ENCODE measurements at places on chromosomes 11 and 22.
A peak's percentile ranks its signal among the peaks of the same experiment; 100 is the strongest.

DNA sequence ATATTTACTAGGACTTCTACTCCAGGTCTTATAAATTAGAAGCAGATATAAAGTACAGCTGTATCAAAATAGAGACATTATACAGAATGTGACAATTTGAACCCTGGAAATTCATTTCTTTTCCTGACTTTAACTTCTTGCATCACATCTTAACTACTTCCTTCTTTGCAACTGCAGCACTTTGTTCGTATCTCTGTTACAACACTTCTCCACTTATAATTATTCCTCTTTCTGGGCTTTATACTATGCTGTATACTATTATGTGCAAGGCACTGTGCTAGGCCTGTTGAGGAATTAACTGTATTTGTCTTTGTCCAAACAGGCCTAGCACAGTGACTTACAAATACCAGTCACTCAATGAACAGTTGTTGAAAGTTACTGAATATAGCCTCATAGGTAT lies 1.8 kb upstream of the SLC36A4 start:
- DNase-seq: no peak

GRCh38 chr11:67256477-67257135 lies 9.7 kb upstream of the GRK2 start:
- DNase-seq: no peak

- no peak for DNase-seq
Observed at GRCh38 chr11:35237351-35237750, 98.4 kb downstream of the CD44 start.

GRCh38 chr11:107996006-107996776 lies 12.5 kb upstream of the CUL5 start:
- no peak for DNase-seq

- DNase-seq: no peak
Observed at GRCh38 chr11:36724742-36725385, 126.8 kb upstream of the RAG2 start.

DNA sequence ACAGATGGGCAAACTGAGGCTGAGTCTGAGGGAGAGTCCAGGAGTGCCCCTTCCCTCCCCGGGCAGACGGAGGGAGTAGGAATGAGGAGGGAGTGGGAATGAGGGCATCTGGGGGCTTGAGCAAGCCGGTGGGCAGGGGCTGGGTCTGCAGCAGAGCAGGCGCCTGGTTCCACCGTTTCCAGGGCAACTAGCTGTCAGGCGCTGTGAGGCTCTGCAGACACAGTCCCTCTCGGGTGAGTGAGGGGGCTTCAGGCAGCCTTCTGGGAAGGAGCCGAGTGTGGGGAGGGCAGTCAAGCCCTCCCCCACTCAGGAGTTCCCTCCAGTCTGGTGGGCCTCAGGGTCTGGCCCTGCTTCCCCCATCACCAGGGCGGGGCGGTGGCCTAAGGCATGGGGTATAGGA lies 19.0 kb downstream of the TMEM258 start:
- no peak for DNase-seq

DNA sequence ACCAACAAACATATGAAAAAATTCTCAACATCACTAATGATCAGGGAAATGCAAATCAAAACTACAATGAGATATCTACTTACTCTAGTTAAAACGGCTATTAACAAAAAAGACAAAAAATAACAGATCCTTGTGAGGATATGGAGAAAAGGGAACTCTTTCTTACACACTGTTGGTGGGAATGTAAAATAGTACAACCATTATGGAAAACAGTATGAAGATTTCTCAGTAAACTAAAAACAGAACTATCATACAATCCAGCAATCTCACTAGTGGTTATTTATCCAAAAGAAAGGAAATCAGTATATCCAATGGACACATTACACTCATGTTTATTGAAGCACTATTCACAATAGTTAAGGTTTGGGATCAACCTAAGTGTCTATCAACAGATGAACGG lies 3.9 kb downstream of the HBE1 start:
- DNase-seq: no peak

DNA sequence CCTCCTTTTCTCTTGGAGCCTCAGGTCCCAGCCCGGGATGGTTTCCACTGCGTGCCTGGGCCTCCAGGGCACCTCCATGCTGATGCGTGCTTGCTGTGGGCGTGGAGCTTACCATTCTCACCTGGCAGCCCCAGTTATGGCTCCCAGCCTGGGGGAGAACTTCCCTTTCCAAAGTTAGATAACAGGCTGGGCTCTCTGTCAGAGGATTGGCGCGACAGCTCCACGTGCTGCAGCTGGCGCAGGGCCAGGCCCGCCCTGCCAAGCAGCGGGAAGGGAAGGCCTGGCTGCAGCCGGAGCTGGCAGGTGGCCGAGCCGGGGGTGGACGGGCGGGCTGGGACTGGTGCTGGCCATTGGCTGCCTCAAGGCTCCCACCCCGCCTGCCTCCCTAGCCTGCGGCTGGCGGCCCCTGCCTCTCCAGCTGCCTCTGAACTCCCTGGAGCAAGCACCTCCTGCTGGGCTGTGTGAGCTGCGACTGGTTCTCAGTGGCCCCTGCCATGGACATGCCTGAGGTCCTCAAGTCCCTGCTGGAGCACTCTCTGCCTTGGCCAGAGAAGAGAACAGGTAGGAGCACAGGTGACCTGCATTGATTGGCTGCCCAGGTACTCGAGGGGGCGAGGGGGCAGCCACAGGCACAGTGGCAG lies 14.6 kb upstream of the TEF start:
- DNase-seq: peak; percentile 96

DNA sequence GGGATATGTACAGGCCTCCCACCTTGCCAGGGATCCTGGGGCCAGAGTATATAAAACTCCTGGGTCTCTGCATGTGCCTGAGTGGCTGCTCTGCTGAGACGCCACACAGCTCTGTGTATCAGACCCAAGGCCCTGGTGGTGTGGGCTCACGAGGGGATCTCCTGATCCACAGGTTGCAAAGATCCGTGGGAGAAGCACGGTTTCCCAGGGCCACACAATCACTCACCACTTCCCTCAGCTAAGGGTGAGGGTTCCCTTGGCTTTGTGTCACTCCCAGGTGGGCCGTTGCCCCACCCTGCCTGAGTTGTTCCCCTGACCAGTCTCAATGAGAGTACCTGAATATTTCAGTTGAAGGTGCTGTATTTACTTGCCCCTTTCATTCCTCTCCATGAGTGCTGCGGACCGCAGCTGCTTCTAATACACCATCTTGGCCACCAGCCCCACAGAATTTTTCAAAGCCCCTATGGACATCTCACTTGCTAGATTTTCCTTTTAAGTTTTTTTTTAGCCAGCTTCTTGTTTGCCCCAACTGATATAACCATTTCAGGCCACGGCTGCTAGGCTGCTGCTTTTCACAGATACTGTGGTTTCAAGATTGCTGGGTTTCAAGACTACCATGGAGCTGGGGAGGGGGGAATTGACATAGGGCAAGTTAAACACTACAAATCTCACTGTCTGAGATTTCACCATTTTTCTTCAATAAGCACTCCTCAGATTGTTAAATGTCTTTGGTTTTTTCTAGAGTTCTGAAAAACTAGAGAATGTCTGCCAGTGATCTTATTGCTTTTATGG lies 13.7 kb upstream of the DEPDC7 start:
- no peak for DNase-seq

GRCh38 chr11:94766713-94767206 lies 1.4 kb upstream of the AMOTL1 start:
- no peak for DNase-seq

GRCh38 chr11:33258631-33259205 lies 1.5 kb downstream of the HIPK3 start:
- DNase-seq: no peak

DNA sequence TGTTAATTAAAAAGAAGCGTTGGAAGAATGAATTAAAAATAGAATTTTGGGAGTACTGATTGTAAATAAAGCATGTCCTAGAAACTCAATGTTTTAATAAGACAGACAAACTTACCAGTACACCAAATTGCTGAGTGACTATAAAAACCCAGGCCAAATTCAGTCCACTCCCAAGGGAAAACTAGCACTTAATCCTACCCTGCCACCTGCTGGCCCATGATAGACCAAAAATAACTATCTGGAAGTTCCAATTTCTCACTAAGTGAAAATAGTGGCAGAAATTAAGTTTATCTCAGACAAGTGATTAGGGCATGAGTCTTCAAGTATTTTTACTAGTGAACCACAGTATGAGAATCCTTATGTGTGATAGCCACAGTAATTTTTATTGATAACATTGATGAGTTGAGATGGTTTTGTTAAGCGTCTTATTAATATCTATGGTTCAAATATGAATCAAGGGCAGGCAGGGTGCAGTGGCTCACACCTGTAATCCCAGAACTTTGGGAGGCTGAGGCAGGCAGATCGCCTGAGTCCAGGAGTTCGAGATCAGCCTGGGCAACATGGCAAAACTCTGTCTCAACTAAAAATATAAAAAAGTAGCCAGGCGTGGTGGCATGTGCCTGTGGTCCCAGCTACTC lies 9.8 kb upstream of the DDX10 start:
- peak; percentile 65 for DNase-seq

GRCh38 chr11:91935120-91935519 lies 289.5 kb upstream of the FAT3 start:
- DNase-seq: no peak

GRCh38 chr11:117843666-117844484 lies 19.3 kb upstream of the FXYD2 start:
- DNase-seq: peak; percentile 41

DNA sequence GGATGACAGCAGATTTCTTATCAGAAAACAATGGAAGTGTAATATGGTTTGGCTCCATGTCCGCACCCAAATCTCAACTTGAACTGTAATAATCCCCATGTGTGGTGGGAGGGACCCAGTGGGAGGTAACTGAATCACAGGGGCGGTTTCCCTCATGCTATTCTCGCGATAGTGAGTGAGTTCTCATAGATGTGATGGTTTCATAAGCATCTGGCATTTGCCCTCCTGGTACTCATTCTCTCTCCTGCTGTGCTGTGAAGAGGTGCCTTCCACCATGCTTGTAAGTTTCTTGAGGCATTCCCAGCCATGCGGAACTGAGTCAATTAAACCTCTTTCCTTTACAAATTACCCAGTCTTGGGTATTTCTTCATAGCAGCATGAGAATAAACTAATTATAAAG lies 81.0 kb upstream of the SCUBE2 start:
- DNase-seq: no peak

DNA sequence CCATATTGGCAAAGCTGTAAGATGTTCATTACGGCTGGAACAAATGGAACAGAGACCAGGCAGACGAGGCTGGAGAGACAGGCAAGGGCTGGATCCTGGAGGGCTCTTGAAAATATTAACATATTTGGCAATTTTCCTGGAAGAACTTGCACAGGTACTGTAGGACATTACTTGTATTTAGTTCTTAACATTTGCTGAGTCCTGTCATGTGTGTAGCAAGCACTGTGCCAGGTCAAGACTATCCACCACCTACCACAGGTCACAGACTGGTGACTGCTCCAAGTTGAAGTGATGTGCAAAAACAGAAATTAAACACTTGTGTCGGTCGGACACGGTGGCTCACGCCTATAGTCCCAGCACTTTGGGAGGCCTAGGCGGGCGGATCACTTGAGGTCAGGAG lies 58.7 kb upstream of the TNRC6B start:
- no peak for DNase-seq

- DNase-seq: peak; percentile 82
Observed at GRCh38 chr22:26903030-26903856, 245.9 kb downstream of the MIAT start.
